Kidney glomerular epithelial cell (primary cell): ENCODE measurements at places on chromosomes 13 and 19.

- DNase-seq = no peak
Observed at GRCh38 chr13:24668955-24669582, 11.1 kb upstream of the ATP12A start.

GRCh38 chr13:40187324-40187795 lies 479.1 kb downstream of the FOXO1 start:
- no peak for DNase-seq

DNA sequence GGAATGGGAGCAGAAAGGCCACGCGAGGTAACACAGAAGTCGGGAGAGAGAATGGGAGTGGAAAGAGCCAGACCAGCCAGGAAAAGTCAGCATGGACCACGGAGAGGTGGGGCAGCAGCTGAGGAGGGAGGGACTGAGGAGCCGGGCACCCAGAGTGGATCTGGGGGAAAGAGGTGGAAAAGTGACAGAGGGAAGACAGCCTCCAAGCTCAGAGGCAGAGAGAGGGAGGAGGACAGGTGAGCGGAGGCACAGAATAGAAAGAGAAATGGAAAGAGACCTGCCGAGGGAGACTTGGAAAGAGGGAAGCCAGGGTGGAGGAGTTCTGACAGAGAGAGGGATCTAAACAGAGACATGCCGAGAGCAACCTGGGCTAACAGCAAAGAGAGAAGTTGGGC lies 1.6 kb downstream of the GRIK5 start:
- DNase-seq = no peak

DNA sequence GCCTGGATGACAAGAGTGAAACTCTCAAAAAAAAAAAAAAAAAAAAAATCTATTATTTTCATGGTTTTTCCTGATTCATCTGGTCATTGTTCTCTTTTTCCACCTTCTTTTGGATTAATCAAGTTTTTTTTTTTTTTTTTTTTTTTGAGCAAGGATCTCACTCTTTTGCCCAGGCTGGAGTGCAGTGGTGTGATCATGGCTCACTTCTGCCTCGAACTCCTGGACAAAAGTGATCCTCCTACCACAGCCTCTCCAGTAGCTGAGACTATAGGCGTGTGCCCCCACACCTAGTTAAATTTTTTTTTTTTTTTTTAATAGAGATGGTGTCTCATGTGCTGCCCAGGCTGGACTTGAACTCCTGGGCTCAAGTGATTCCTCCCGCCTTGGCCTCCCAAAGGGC lies 27.7 kb downstream of the BLOC1S3 start:
- DNase-seq = no peak

- no peak for DNase-seq
Observed at GRCh38 chr19:31483226-31483857, 134.1 kb upstream of the TSHZ3 start.

GRCh38 chr13:50999641-51000040 lies 90.0 kb downstream of the RNASEH2B start:
- DNase-seq = no peak

DNA sequence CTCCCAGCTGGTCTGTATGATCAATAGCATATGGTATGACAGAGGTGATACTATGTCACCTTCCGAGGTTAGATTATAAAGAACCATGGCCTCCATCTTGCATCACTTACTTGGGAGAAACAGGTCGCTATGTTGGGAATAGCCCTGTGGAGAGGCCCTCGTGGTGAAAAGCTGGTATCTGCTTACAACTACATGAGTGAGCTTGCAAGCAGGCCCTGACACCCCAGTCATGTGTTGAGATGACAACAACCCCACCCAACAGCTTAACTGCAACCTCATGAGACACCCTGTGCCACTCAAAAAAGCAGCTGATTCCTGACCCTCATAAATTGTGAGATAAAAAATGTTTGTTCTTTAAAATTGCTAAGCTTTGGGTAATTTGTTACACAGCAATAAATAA lies 18.8 kb downstream of the MTRF1 start:
- no peak for DNase-seq

GRCh38 chr19:1883784-1884183 lies 1.5 kb downstream of the ABHD17A start:
- DNase-seq = no peak

DNA sequence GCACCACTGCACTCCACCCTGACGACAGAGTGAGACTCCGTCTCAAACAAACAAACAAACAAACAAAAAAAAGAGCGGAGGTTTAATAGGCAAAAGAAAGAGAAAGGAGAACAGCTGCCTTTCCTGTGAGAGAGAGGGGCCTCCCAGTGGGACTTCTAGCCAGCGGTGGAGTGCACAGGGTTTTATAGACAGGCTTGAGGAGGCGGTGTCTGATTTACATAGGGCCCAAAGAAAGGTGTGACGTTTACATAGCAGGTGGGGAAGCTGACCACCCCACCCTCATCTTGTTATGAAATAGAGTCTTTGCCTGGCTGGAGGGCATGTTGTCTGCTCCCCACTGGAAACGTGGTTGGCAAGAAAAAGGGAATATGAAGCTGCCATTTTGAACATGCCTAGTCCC lies 106.0 kb upstream of the CSNK1A1L start:
- DNase-seq = no peak

GRCh38 chr13:112729408-112729807 lies 39.6 kb downstream of the ATP11A start:
- no peak for DNase-seq
